Liver (tissue), 10 donors: ENCODE measurements at places on chromosomes 5 and 9. TPM values are rescaled to one million over a fixed set of nuclear protein-coding genes. Genes with fewer than 3 reads are reported as not detected.

DNA sequence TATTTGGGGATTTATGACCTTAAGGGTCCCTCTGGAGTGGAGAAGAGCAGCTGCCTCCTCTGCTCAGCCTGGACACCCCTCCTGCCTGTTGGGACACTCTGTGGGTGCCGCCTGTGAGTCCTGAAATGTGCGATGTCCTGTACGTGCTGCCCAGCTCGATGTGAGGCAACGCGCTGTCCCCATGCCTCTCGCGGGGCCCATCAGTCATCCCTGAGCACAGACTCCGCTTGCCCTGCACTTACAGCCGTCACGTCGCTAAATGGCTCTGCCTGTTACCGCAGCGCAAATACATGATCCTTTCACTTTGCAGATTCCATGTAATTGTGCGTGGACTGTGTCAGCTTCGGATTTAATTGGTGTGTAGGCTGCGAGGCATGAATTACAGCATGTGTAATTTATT is 27.1 kb downstream of the IRX4 start:
- H3K4me3 ChIP-seq, result no peak overlapping the region
- no peaks in the 10 kb centered on the region for H3K36me3 ChIP-seq
- H3K4me1 ChIP-seq, result no peaks in the 10 kb centered on the region
- H3K27ac ChIP-seq, result no peak overlapping the region
- peaks cover 7% of the 10 kb centered on the region for H3K27me3 ChIP-seq
- no peak for DNase-seq

Gene YTHDC2
- total RNA-seq, result 19.9 TPM

Gene INSYN2B
- total RNA-seq, result 0.33 TPM

Gene TAF11L5
- total RNA-seq, result not detected

Gene EDIL3
- total RNA-seq, result 1.2 TPM

DNA sequence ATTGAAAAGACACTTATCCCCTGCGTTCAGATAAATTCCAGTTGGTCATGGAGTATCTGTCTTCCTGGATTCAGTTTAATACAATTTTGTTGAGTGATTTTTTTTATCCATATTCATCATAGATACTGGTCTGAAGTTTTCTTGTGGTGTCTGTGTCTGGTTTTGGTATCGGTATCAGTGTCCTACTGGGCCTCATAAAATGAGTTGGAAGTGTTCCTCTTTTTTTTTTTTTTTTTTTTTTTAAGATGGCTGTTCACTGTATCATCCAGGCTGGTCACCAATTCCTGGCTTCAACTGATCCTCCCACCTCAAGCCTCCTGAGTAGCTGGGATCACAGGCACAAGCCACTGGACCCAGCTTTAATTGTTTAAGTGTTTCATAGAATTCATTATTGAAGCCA is 2.9 kb upstream of the CAMSAP1 start:
- DNase-seq, result no peak
- no peaks in the 10 kb centered on the region for H3K27me3 ChIP-seq

DNA sequence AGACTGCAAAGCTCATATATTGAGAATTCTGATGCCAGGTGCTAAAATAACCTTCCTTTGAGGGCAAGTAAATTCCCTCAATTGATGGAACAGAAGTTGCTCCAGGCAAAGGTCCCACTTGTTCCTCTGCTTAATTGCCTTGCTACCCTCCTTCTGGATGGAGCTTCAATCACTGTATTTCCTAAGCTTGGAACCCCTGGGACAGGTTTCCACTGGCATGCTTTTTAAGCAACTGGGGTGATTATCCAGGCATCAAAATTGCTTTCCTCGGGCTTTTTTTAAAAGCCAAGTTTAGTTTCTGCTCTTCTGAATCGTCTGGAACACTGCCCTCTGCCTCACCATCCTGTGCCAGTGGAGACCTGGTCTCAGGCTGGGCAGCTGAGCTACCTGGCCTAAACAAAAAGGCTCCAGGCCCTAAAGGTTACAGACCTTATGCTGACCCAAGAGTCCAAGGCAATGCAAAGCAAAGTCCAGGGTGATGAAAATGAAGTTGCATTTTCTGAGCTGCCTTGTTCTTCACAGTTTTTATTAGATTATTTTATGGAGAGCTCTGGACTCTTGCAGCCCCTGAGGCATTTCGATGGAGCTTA is 167.9 kb upstream of the CD180 start:
- H3K4me3 ChIP-seq, result no peak overlapping the region
- no peaks in the 10 kb centered on the region for H3K36me3 ChIP-seq
- no peaks in the 10 kb centered on the region for H3K27me3 ChIP-seq
- no peak for DNase-seq

DNA sequence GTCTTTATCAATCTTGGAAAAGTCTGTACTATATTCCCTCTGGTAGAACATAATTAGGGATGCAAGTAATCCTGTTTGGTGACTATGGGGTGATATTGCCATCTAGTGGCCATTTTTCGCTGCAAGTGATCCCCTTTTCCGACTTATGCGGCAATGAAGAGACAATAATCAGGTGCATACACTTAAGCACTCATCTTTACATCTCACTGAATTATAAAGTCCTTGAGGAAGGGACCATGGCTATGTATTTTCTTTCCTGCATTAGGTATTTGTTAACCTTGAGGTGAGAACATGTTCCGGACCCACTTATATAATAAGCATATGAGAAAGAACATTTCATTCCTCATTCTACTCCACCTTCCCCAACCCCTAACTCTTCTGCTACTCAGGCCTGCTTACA is 19.6 kb upstream of the LIX1 start:
- peak; percentile 66 for DNase-seq
- H3K4me3 ChIP-seq, result no peak overlapping the region
- H3K27ac ChIP-seq, result no peak overlapping the region
- H3K4me1 ChIP-seq, result peaks cover 3% of the 10 kb centered on the region
- H3K36me3 ChIP-seq, result peaks cover 12% of the 10 kb centered on the region

- H3K4me3 ChIP-seq, result no peak overlapping the region
- DNase-seq, result no peak
- no peaks in the 10 kb centered on the region for H3K36me3 ChIP-seq
- H3K27ac ChIP-seq, result no peak overlapping the region
- no peaks in the 10 kb centered on the region for H3K27me3 ChIP-seq
Measured at GRCh38 chr5:142080248-142080647, 28.3 kb upstream of the NDFIP1 start.

Gene PCDHA9
- not detected for total RNA-seq

Gene SEMA4D
- total RNA-seq, result 6.5 TPM

DNA sequence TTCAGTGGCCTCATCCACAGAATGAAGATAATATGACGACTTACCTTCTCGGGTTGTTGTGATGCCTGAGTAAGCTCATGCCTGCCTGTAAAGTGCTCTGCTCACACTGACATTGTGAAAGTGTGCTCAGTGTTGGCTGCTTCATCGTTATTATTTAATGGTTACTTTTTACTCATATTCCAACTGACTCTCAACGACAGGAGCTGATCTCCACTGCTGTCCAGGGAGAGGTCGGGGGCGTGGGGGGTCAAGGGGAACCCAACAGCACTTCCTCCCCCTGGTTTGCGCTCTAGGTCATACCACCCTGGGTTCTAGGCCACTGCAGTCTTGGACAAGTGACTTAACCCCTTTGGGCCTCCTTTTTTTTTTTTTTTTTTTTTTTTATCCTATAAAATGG is 52.9 kb upstream of the ANGPTL2 start:
- no peaks in the 10 kb centered on the region for H3K27me3 ChIP-seq
- H3K27ac ChIP-seq, result no peak overlapping the region
- H3K4me3 ChIP-seq, result no peak overlapping the region
- DNase-seq, result peak; percentile 13
- no peaks in the 10 kb centered on the region for H3K36me3 ChIP-seq

Gene SMC5
- 13.5 TPM for total RNA-seq

- H3K4me1 ChIP-seq, result peaks cover 49% of the 10 kb centered on the region
- no peak overlapping the region for H3K4me3 ChIP-seq
- H3K27me3 ChIP-seq, result no peaks in the 10 kb centered on the region
Measured at GRCh38 chr9:124218438-124218982, 39.2 kb upstream of the NEK6 start.

- H3K4me3 ChIP-seq, result no peak overlapping the region
- H3K4me1 ChIP-seq, result peaks cover 9% of the 10 kb centered on the region
- H3K27me3 ChIP-seq, result no peaks in the 10 kb centered on the region
- no peak overlapping the region for H3K27ac ChIP-seq
- peaks cover 7% of the 10 kb centered on the region for H3K36me3 ChIP-seq
- DNase-seq, result no peak
Measured at GRCh38 chr9:109031241-109031640, 17.9 kb upstream of the CTNNAL1 start.

Gene PPP3R2
- total RNA-seq, result 0.08 TPM

Gene BAAT
- total RNA-seq, result 31.9 TPM

GRCh38 chr5:53490747-53491146 is 10.3 kb downstream of the FST start:
- no peak overlapping the region for H3K4me3 ChIP-seq
- peaks cover under 1% of the 10 kb centered on the region for H3K36me3 ChIP-seq
- no peaks in the 10 kb centered on the region for H3K4me1 ChIP-seq
- H3K27me3 ChIP-seq, result no peaks in the 10 kb centered on the region

Gene GZMA
- 2.4 TPM for total RNA-seq

DNA sequence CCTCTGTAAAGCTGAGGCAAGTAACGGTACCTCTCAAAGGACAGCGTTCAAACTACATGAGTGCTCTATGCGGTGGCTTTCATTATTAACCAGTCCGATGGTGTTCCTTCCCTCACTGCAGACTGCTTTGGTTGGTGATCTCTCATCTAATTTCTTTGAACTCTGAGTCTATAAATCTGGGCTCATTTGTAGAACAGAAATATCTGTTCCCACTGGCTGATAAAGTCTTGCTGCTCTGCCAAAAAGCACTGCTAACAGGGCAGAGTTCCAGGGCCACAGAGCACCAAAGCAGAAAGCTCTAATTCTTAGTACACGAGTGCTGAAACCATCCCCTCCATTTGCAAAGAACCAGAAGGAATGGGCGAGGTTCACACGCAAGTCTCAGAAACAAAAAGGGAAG is 81.9 kb downstream of the MED27 start:
- H3K4me3 ChIP-seq, result no peak overlapping the region
- no peak for DNase-seq
- H3K27ac ChIP-seq, result no peak overlapping the region
- no peaks in the 10 kb centered on the region for H3K36me3 ChIP-seq

Gene CXCL14
- 2.7 TPM for total RNA-seq

DNA sequence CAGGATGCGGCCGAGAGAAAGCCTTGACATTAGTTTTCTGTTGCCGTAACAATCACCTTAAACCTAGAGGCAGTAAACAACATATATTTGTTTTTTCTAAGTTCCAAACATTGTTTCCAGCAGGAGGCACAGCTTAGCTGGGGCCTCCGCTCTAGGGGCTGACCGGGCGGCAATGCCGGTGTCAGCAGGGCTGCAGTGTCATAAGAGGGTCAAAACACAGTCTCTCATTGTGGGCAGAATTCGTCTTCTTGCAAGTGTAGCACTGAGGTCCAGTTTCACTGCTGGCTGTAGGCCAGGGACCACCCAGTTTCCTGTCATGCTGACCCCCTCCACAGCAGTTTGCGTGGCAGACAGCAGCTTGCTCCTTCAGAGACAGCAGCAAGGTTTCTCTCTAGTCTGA is 186.2 kb downstream of the PJA2 start:
- H3K27ac ChIP-seq, result no peak overlapping the region
- no peaks in the 10 kb centered on the region for H3K27me3 ChIP-seq
- H3K36me3 ChIP-seq, result no peaks in the 10 kb centered on the region
- no peak overlapping the region for H3K4me3 ChIP-seq
- no peak for DNase-seq
- H3K4me1 ChIP-seq, result no peaks in the 10 kb centered on the region

GRCh38 chr9:71830929-71831328 is 62.6 kb upstream of the CEMIP2 start:
- H3K36me3 ChIP-seq, result no peaks in the 10 kb centered on the region
- H3K4me3 ChIP-seq, result no peak overlapping the region
- DNase-seq, result no peak
- H3K27me3 ChIP-seq, result no peaks in the 10 kb centered on the region
- no peak overlapping the region for H3K27ac ChIP-seq
- H3K4me1 ChIP-seq, result no peaks in the 10 kb centered on the region

DNA sequence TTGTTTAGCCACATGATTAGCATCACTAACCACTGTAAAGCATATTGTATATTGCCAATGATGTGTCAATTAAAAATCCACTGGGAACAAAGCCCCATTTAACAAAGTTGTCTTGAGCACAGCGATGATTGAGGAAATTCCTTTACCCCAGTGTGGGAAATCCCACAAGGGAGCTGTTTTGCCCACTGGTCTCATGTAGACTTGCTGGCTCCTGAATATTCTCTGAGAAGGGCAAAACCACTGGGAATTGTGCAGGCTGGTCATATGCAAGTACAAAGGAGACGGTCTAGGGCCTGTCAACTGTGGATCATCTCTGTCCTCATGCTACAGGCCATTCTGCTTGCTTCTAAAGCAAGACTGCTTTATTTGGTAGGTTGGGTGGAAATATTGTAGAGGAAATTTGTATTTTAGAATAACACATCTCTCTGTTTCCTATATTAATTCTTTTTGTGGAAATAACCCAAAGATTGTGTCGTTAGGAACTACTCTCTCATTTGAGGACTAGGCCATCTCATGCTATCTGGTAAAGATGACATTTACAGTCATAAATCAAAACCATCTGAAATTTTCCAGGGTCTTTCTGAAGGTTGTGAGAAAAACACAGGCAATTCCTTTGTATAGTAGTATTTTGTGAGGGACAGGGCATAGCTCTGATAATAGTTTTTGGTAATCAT is 60.2 kb downstream of the PARP8 start:
- no peak overlapping the region for H3K27ac ChIP-seq
- DNase-seq, result no peak
- H3K4me1 ChIP-seq, result no peaks in the 10 kb centered on the region

Gene HTR4
- total RNA-seq, result 1.8 TPM

DNA sequence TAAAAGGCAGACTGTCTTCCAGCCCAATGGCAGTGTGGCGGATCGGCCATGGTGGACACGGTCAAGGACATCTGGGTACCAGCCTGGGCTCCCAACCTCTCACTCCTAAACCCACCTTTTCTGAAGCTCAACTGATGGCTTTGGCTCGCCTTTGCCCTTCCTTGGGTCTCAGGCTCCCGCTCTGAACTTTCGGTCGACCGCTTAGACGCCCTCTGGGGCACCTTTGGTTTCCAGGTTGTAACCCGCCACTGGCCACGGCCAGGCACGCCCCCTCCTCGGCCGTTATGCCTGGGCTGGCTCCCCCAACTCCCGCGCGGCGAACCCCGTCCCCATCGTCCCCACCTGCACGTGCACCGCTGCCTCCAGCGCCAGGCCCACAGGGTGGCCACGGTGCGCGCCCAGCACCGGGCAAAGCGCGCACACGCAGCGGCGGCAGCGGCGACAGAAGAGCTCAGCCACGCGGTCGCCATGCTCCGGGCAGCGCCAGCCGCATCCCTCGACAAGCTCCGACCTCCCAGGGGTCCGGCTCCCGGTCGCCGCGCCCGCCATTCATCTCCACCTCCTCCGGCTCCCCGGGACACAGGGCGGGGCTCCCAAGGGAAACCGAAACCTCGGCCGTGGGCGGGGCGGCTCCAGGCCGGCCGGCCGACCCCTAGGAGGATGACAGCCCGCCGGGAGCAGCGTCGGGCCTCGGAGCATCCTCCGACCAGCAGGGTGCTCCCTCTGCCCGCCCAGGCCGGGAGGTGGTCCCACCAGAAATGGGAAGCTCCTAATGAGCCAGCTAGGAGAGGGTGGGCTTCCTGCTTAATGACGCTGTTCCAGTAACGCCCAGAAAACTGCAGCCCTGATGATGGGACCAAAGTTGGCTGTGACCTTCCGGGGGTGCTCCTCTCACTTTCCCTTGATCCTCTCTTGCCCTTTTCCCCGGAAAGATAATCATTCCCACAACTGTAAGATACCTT is at the start of gene TRIM14:
TSS of gene TRIM14 (minus strand) at position 583 of the 962 bp plus-strand sequence. CDS start at position 549, 34 bp downstream.
- H3K27ac ChIP-seq, result peak within 1 kb of the TSS; percentile 89
- DNase-seq, result peak; percentile 69
- H3K4me3 ChIP-seq, result peak within 1 kb of the TSS; percentile 90
- H3K27me3 ChIP-seq, result no peaks in the 10 kb centered on the region
- H3K4me1 ChIP-seq, result peaks cover 16% of the 10 kb centered on the region
- no peaks in the 10 kb centered on the region for H3K36me3 ChIP-seq

Gene SPATA31A3
- total RNA-seq, result not detected
